ENCODE measurements at places on chromosomes 5 and 9.

DNA sequence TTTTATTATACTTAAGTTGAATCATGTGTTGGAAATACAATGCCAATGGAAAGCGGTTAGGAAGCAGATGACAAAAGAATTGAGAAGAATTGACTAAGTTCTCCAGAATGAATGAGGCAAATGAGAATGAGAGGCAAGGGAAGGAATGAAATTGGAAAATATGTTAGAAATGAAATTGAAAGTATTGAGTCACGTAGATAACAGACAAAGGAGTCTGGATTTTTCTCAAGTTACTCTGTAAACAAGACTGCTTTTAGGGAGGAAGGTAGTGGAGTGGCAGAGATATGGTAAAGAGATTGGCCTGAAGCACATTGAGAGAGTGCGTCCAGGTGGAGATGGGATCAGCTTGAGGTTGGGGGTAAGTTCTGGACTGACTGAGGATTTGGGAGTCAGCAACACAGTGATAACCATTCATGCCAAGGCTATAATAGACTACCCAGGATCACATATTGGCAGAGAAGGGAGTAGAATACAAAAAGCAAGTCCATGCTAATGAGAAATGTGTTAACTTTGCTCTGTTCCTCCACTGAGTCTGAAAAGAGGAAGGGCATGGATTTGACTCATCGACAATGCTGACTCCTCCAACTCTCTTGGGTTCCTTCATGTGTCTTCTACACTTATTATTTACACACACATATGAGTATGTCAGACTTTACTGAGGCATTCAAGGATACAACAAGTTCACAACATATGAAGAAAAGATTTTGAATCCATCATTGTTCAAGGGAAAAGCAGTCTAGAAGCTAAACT lies 814.2 kb upstream of the ZNF608 start:
- DNase-seq = no peak

DNA sequence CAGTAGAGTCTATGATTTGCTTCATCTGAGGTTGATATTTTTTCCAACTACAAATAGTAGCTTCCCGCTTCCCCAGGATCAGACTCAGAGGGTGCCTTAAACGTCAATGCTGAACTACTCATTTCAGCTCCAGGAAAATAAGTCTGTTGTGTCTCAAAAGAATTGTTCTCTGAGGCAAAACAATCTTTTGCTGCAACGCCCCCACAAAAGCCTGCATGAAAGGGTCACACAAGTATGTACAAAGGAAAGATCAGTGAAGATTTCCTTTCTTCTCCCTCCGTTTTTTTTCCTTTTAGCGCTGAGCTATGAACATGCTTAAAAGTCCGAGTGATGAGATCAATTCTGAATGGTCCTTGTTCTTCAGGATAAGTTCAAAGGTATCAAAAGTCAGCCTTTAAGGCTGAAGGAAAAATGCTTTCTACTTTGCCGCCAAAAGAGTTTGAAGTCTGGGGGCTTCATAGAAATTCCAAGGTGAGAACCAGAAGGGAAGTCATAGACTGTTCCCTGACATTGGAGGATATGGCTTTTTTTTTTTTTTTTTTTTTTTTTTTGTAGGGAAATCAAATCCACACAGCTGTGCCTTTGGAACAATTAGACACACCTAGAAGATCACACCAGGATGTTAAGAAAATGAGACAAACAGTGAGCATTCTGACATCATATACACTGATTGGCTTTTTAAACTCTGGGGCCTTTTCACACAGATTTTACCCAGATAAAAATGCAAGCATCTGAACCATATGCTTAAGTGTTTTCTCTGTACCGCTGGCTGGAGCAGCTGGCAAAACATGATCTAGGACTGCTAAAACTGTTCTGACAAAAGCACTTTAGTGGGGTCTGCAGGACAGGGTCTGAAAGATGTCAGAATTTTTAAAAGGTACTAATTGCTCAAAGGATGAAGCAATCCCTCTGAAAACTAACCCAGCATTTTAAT lies 329.3 kb downstream of the ENC1 start:
- no peak for DNase-seq

DNA sequence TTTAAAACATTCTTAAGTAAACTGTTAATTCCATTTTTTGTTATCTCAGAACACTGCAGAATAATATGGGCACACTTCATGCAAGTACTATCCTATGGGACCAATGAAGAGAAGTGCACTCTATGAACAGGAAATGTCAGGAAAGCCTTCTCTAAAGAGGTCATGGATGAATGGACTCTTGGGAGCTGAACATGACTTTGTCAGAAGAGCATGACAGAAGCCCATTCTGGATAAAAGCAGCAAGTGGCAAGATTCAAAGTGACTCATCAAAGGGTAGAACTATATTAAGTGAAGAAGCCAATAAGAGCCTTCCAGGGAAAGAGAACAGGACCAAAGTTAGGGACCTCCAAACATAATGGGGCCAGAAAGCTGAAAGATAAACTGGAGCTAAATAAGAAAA lies 94.0 kb downstream of the RAPGEF6 start:
- no peak for DNase-seq

GRCh38 chr5:143737062-143737461 lies 74.9 kb upstream of the HMHB1 start:
- no peak for DNase-seq

DNA sequence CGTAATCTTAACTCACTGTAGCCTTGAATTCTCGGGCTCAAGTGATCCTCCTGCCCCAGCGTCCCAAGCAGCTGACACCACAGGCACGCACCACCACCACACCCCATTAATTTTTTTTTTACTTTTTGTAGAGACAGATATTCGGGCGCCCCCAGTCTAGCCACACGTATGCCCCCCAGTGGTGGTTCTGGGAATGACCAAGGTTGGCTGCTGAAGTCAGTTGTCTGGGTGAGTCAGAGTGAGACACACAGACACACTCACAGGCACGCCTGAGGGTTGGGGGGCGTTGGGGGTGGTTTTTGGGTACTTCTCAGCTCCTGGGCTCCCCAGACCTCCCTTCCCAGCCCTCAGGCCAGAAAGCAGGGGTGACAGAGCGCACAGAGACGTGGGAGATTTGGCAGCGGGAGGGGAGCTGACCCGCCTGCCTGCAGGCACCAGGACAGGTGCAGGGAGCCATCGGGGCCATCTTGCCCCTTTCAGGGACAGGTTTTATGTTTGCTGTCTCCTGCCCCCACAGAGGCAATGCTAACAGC lies 4.2 kb upstream of the ENTPD8 start:
- peak; percentile 78 for DNase-seq

- DNase-seq = no peak
Observed at GRCh38 chr9:14978022-14979000, 68.1 kb upstream of the FREM1 start.

DNA sequence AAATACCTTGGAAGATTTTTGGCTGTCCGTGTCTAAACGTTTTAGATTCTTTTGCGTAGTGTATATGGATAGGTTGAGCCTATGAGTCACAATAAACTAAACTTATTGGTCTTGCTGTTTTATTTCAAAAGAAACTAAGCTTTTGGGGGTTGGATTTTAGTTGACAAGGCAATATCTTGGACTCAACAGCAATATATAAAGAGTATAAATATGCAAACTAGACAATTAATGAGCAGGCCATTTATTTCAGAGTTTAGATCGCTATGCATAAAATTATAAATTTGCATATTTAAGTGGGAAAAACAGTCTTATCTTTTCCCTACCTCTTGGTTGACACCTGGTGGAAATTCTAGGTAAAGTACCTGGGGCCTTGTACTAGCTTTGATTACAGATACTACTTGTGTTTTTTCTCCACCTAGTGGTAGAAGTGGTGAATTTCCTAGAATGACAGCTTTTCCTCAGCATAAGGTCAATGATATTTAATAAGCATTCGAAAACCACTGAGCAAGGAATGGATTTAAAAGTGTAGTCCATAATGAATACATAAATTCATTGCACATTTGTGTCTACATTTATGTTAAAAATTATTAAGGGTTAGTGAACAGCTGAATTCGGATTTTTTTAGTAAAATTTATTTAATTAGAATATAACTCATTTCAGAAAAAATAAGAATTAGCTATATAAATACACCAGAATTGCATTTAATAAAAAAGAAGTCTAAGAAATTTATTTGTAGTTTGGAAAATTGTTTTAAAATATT lies 1.7 kb upstream of the ARRDC3 start:
- DNase-seq = no peak

DNA sequence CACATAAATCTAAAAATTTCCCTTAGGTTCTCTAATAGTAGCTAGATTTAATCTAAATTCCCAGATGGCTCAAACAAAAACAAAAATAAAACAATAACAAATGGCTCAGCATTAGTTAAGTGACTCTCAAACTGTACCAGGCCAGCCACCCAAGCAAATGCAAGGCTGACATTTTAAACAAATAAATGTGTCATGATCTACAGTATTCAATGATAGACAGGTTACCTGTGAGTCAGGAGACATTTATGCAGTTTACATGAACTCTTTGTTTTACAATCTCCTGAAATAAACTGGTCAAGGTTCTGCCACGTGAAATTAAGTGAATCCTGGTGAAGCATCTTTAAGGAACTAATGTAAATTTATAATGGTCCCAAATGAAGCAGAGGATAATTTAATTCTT lies 580.2 kb upstream of the PTPRD start:
- no peak for DNase-seq

- no peak for DNase-seq
Observed at GRCh38 chr9:125085703-125086477, 57.4 kb downstream of the SCAI start.

- DNase-seq = no peak
Observed at GRCh38 chr9:2657427-2657826, 35.8 kb downstream of the VLDLR start.

GRCh38 chr5:74075501-74076484 lies 449.8 kb downstream of the ARHGEF28 start:
- no peak for DNase-seq

- DNase-seq = no peak
Observed at GRCh38 chr5:59066367-59067163, 483.7 kb downstream of the RAB3C start.

GRCh38 chr9:135960411-135961276 lies 529 bp downstream of the UBAC1 start:
- no peak for DNase-seq

- no peak for DNase-seq
Observed at GRCh38 chr9:86843206-86843605, 104.1 kb downstream of the GAS1 start.

DNA sequence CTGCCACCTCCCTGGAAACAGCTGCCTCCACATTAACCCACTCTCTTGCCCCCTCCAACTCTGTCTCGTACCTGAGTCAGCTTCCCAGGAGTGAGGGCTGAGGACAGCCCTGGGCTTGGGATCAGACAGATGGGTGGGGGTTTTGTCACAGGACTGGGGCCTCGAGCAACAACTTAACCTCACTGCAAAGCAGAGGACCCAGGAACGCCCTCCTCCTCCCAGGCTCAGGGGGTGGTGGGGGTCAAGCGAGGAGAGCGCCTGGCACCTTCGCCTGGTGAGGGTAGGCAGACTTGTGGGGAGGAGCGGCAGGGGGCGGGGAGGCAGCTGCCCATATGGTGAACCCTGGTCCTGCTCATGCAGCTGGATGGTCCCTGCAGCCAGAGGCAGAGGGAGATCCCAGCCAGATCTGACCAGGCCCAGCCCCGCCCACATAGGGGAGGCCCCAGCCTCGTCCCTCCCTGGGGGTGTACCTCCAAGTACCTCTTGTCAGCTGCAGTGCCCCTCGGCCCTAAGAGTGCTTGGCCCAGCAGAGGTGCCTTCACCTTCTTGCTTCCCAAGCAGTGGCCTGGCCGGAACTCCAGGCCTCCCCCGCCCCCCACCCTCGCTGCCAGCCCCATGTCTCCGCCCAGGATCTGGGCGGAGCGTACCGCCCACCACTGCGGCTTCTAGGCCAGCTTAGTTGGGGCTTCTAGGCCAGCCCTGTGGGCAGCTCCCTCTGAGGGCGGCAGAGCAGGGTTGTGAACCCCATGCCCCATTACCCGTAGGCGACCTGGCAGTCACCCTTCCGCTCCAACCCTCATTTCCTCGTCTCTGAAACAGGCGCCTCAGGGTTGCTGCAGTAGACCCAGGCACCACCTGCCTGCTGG lies at the start of gene SARDH:
Gene SARDH (minus strand): TSS at position 579 of the 866 bp plus-strand sequence. CDS start 4,179 bp downstream, outside the sequence.
- no peak for DNase-seq

DNA sequence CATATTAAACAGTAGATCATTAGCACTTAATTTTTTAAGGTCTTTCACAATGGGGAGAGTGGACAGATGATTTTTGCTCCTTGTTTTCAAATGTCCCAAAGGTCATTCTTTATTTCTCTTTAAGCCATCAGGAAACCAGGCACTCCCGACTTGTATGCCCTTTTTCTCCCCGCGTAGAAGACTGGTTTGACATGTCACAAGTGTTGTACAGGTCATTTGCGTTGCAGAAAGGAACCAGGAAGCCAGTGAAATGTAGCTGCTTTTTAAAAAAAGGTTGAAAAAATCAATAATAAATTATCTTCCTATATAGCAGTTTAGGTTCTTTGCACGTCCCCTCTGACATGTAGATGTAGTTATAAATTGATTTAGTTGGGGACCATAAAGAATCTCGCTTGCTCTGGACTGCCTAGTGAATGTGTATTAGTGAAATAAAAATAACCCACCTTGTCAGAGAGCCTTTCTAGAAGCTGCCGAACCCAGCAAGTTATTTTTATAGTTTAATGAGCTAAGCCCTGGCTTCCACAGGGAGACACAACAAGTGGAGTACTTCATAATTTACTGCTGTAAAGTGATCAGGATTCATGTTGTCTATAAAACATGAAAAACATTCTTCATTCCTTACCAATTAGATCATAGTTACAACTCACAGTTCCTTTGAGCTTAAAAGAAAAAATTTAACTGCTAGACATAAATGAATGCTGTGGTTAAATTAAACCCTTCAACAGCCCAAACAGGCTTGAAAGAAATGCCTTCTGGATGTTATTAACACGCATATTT lies 404.6 kb downstream of the CSNK1G3 start:
- no peak for DNase-seq

GRCh38 chr9:99557816-99558215 lies 263.9 kb upstream of the NR4A3 start:
- DNase-seq = no peak

GRCh38 chr9:86281593-86282076 lies 703 bp downstream of the ISCA1 start:
- no peak for DNase-seq

DNA sequence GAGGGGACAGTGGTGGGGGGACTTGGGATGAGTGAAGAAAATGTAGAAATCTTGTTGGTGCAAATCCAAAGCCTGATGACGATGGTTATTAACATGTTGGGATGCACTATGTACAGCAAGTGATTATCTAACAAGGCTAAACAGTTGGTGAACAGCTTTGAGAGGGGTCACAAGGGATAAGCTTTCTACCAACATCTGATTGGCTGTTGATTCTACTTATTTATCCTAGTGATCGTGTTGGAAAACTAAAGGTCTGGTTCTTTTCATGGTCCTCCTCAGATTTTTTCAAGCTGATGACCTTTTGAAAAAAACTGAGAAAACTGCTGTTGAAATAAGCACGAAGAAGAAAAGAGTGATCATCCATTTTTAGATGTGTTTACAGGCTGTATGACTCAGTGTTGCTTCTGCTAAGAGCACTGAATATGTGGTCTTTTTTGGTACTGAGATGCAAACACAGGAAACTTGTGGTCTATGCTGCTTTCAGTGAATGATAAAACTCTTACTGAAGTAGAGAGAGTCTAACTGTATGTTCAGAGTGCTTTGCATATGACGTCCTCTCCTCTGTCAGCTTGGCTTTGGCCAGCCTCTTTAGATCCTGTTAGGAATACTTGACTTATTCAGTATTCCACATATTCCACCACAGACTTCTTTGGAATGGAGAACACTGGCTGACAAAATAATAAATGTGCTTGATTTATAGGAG lies 174.8 kb downstream of the SLF1 start:
- no peak for DNase-seq

- DNase-seq = no peak
Observed at GRCh38 chr5:165783024-165783423, 2277.6 kb downstream of the MAT2B start.

Data from activated naive CD8-positive, alpha-beta T cell treated with anti-CD3 and anti-CD28 coated beads, Interleukin-2, amount 50 U/mL, for 16 hours (primary cell).